WTC11 (cell line): ENCODE measurements at places on chromosomes 2 and 18. TPM values are rescaled to one million over a fixed set of nuclear protein-coding genes. Genes with fewer than 3 reads are reported as not detected.

- H3K4me3 ChIP-seq, result no peak overlapping the region
- H3K36me3 ChIP-seq, result no peaks in the 10 kb centered on the region
Observed at GRCh38 chr2:18814387-18814786, 225.0 kb upstream of the NT5C1B start.

OSBPL6 gene
- total RNA-seq, result 7.4 to 9.2 TPM (median 8.3 TPM) in 3 replicates

RIF1 gene
- 73.9 to 96.9 TPM (median 82.9 TPM) in 3 replicates for total RNA-seq

PROKR1 gene
- 2.6 to 4.4 TPM (median 2.8 TPM) in 3 replicates for total RNA-seq

ARHGAP15 gene
- total RNA-seq, result 0.25 to 0.28 TPM in 2 of 3 replicates, not detected in the other

PCARE gene
- total RNA-seq, result not detected in 3 replicates
